ENCODE measurements at places on chromosomes 11 and 22. TPM values are rescaled to one million over a fixed set of nuclear protein-coding genes. Genes with fewer than 3 reads are reported as not detected.

- H3K4me3 ChIP-seq, result no peak overlapping the region
- H3K4me1 ChIP-seq, result peaks cover 8% of the 10 kb centered on the region
- H3K27me3 ChIP-seq, result peaks cover 44% of the 10 kb centered on the region
- DNase-seq, result no peak
- H3K36me3 ChIP-seq, result no peaks in the 10 kb centered on the region
Observed at GRCh38 chr11:1150116-1150515, 7.6 kb upstream of the MUC5AC start.

DNA sequence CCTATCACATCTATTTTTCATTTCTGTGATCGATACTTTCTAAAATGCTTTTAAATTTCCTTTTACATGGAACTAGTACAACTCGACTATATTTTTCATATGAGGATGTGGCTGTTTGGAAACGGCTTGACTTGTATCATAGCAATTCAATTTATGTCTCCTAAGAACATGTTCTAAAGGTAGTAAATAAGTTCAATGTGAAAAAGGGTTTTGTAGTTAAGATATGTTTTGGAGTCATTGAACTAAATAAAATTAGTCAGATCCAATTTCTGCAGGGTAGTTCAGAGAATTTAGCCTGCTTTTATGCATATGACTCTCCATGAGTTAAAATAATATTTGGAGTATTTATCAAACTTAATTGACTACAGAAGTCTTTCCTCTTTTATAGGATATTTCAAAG is 1121.4 kb downstream of the LRRC4C start:
- H3K4me3 ChIP-seq, result no peak overlapping the region
- H3K27ac ChIP-seq, result no peak overlapping the region
- no peaks in the 10 kb centered on the region for H3K4me1 ChIP-seq
- DNase-seq, result no peak
- H3K27me3 ChIP-seq, result no peaks in the 10 kb centered on the region

GRCh38 chr22:19287889-19288288 is 3.6 kb downstream of the CLTCL1 start:
- H3K27me3 ChIP-seq, result no peaks in the 10 kb centered on the region
- DNase-seq, result no peak
- H3K4me1 ChIP-seq, result peaks cover 5% of the 10 kb centered on the region
- H3K36me3 ChIP-seq, result no peaks in the 10 kb centered on the region
- H3K4me3 ChIP-seq, result no peak overlapping the region

DNA sequence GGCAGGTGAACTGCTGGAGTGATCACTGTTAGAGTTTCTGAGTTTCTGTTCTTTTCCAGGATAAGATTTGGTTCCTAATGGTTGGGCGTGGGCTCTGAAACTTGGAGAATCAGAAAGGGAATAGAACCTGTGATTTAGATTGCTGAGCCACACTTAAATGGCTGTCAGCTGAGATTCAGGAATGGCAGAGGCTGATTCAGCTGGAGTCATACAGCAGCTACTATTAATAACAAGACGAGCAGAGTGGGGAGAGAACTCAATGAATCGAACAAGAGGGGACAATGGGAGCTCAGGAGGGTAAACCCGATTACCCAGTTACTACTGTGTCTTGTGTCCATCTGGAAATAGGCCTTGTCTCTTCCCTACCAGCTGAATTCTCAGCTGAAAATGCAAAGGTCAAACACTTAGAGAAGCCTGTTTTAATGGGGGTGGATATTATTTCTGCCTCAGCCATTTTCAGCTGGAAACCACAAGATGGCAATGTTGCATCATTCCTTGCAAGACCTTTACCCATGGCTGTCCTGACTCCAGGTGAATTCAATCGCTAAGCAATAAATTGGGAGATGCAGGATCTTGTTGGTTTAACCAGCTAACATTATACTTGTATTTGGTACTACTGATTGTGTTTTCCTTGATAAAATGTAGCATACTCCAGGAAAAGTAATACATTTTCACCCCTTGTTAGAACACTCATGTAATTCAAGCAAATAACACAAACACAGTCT is 104.5 kb upstream of the RAG2 start:
- H3K27me3 ChIP-seq, result no peaks in the 10 kb centered on the region
- no peaks in the 10 kb centered on the region for H3K36me3 ChIP-seq
- no peaks in the 10 kb centered on the region for H3K4me1 ChIP-seq
- no peak for DNase-seq
- H3K27ac ChIP-seq, result no peak overlapping the region

DNA sequence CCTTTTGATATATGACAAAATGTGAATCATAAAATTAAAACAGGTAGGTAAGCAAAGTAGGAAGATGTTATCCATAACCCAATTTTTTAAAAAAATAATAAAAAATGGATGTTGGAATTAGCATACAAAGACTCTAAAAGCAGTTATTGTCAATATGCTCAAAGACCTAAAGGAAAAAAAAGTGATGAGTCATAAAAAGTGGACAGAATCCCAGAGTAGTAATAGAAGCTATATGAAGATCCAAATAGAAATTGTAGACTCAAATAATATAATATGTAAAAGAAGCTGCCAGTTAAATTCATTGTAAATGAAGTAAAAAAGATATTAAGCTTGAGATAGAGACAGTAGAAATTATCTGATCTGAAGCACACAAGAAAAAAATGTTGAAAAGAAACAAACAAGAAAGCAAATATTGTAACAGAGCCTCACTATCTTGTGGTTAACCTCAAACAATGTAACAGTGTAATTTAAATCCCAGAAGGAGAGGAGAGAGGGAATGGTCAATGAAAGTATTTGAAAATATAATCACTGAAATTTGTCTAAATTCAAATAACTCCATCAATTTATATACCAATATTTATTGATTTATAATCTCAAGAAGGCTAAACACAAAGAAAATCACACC is 773.4 kb upstream of the RAG2 start:
- H3K27ac ChIP-seq, result no peak overlapping the region
- DNase-seq, result no peak
- no peaks in the 10 kb centered on the region for H3K4me1 ChIP-seq
- H3K27me3 ChIP-seq, result no peaks in the 10 kb centered on the region
- no peak overlapping the region for H3K4me3 ChIP-seq

DNA sequence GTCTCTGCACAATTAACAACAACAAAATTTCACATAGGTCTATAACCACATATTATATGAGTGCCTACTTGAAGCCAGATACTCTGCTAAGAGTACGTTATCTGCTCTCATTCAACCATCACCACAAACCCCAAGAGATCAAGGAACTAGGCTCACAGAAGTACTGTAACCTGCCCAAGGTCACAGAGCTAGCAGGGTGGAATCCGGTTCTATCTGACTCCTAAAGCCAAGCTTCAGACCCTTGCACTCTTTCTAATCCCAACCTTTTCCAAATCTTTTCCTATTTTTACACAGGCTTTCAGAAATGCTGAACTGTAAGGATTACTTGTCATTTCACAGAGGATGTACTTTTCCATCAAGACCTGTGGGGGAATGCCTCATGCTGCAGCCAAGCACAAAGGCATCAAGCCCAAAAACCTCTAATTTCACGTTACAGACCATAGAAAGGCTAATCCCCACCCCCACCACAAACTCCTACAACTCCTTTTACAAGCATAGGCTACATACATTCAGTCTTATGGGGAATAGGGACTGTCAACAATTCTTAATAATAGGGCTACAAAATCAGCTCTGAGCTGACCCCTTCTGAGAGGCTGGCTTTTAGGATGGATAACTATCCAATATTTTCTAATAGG is 927 bp downstream of the PRCP start:
- H3K4me3 ChIP-seq, result no peak overlapping the region
- no peaks in the 10 kb centered on the region for H3K36me3 ChIP-seq
- no peak for DNase-seq
- peaks cover 34% of the 10 kb centered on the region for H3K4me1 ChIP-seq
- H3K27ac ChIP-seq, result no peak overlapping the region
- H3K27me3 ChIP-seq, result no peaks in the 10 kb centered on the region

DNA sequence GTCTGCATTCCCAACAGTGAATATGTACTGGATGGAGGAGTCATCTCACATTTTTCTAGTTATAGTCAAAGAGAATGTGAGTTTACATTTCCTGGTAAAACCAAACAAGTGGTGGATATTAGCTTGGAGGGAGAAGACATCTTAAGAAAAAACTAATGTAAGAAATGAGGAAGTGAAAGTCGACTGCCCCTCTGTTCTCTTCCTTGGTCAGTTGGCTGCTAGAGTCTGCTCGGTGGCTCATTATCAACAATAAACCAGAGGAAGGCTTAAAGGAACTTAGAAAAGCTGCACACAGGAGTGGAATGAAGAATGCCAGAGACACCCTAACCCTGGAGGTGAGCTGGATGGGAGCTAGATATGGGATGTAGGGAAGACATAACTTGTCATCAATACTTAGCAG is 5.8 kb downstream of the SLC22A9 start:
- no peak overlapping the region for H3K27ac ChIP-seq
- no peak for DNase-seq
- no peaks in the 10 kb centered on the region for H3K36me3 ChIP-seq
- H3K27me3 ChIP-seq, result no peaks in the 10 kb centered on the region

GRCh38 chr11:9535189-9535781 is 38.2 kb upstream of the WEE1 start:
- H3K27me3 ChIP-seq, result no peaks in the 10 kb centered on the region
- H3K4me3 ChIP-seq, result no peak overlapping the region

DNA sequence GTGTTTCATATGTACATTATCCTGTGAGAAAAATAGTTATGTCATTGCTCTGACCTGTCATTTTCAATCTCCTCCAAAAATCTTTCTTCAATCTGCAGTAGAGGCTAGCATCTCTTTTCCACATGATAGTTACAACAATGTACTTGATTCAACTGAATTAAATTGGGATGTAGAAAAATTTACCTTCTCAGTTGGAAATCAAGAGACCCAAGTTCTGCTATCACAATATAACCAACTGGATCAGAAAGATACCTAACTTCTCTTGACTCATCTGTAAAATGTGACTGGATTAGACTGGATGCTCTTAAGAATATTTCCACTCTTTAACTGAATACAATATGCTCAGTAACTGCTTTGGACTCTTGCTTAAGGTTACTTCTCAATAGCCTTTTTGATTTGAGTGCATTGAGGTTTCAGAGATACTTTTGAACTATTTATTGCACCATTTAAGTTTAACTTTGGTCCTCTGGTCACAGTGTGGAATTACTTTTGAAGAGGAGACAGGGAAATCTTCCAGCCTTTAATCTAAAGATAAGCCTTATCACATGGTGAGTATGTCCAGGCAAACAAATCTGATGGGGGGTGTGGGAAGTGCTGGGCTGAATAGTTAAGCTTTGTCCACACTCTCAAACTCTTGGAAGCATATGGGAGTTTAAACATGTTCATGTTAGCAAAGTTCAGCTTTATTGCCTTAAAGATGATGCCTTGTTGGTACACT is 82.3 kb downstream of the YAP1 start:
- no peak for DNase-seq
- no peaks in the 10 kb centered on the region for H3K4me1 ChIP-seq
- no peak overlapping the region for H3K27ac ChIP-seq

- no peak for DNase-seq
- H3K4me1 ChIP-seq, result no peaks in the 10 kb centered on the region
- no peak overlapping the region for H3K4me3 ChIP-seq
Observed at GRCh38 chr11:19627566-19627965, 85.1 kb upstream of the NAV2 start.

DNA sequence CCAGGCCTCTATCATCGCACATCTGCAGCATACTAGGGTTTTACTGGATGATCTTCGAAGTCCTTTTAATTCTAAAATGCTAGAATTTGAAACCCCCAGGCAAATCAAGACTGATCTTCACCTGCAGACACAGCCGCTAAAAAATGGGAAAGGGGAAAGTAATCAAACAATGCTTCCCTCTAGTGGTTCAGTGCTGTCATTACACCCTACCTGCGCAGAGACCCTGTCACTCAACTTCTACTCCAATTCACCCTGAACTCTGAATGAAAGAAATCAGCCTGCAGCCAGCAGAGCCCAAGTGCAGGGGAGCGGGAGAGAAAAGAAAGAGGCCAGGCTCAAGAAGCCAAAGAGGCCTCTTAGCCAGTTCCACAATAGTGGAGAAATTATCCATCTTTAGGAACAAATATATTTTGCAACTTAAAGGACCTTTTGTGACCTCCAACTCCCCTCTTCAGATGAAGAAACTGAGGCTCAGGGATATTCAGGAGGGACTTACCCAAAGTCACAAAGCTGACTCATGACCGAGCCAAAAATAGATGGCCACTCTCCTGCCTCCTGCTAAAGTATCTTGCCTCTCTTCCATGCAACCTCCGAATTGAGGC is 33.0 kb downstream of the SERGEF start:
- H3K4me1 ChIP-seq, result no peaks in the 10 kb centered on the region
- no peak overlapping the region for H3K27ac ChIP-seq
- peaks cover 4% of the 10 kb centered on the region for H3K36me3 ChIP-seq

HORMAD2 gene
- total RNA-seq, result not detected

GRAMD1B gene
- 10.5 TPM for total RNA-seq

OR51B6 gene
- not detected for total RNA-seq

ANKK1 gene
- total RNA-seq, result 3.3 TPM

UBQLNL gene
- total RNA-seq, result 0.82 TPM

TBX10 gene
- not detected for total RNA-seq

NDUFS3 gene
- total RNA-seq, result 91.2 TPM

MOGAT2 gene
- total RNA-seq, result not detected

FOLR3 gene
- total RNA-seq, result not detected

TEX12 gene
- 0.70 TPM for total RNA-seq
